Frontal cortex (tissue), 4 donors: ENCODE measurements at places on chromosomes 3 and 15.

DNA sequence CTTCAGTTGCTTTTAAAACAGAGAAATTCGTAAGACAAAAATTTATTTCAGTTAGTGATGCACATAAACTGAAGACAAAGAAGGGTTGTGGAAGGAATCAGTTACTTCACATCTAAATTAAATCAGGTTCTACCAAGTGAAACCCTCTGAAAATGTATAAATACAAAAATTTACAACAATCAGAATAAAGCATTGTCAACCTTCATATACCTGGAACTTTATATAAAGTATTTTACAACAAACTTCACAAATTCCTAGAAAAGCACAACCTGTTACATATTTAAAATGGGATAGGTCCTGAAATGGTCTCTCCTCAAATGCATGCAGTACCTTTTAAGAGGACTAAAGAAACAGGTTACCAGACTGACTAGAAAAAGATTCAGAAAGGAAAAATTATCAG is 26.9 kb downstream of the ATOSA start:
- no peak for DNase-seq

GRCh38 chr3:35592589-35593295 is 46.6 kb upstream of the ARPP21 start:
- no peak for DNase-seq

- no peak for DNase-seq
These were observed 5.1 kb downstream of the NPTN start for GRCh38 chr15:73628102-73628501.

- no peak for DNase-seq
These were observed 9.2 kb downstream of the SHQ1 start for GRCh38 chr3:72839057-72839456.

DNA sequence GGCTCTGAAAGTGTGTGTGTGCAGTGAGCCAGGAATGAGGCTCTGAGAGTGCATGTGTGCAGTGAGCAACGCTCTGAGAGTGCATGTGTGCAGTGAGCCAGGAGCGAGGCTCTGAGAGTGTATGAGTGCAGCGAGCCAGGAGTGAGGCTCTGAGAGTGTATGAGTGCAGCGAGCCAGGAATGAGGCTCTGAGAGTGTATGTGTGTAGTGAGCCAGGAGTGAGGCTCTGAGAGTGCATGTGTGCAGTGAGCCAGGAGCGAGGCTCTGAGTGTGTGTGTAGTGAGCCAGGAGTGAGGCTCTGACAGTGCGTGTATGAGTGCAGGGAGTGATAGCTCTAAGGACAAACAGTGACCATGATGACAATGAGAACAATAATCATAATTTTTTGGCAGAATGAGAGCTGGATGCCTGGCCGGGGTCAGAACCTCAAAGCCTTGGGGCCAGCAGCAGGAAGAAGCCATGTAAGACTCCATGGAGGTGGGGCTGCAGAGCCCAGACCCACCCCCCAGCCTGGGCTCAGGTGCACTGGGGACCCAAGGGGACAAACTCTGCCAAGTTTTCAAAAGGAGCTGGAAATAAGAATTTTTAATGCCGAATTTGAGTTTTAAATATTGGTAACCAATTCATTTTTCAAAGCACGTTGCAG is 85.7 kb upstream of the PRR20G start:
- DNase-seq, result no peak
